Activated T-cell treated with anti-CD3 and anti-CD28 coated beads for 4 hours (primary cell): ENCODE measurements at places on chromosomes 13 and 19.

DNA sequence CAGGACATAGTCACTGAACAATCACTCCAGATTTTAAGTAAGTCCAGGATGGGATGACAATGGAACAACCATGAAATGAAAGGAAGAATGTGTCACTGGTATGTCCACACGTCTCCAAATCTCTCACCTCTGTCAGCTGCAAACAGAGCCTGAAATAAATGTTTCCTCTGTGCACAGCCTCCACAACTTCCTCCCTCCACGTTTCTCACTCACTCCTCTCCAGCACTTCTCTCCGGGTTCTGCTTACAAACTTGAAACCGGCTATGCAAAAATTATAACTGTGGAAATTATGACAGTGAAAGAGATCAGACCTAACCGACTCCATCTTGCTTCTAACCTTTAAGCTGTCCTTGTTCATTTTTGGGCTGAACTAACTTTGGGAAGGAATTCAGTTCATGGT lies 35.0 kb upstream of the ALOX5AP start:
- DNase-seq = no peak

DNA sequence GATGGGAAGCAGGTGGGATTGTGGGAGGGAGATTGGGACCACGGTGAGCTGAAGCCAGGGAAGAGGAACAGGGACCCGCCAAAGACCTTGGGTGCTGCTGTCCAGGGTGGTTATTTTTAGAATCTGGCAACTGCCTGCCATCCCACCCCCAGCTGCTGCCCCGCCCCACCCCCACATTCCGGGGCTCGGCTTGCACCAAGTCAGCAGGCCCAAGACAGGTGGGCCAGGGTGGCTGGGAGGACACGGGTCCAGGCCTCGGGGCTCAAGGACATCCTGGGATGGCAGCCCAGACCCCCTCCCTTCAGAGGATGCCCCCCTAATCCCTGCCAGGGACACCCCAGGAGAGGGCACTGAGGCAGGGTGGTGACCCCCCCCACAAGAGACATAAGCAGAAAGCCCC lies 827 bp downstream of the CKM start:
- no peak for DNase-seq

DNA sequence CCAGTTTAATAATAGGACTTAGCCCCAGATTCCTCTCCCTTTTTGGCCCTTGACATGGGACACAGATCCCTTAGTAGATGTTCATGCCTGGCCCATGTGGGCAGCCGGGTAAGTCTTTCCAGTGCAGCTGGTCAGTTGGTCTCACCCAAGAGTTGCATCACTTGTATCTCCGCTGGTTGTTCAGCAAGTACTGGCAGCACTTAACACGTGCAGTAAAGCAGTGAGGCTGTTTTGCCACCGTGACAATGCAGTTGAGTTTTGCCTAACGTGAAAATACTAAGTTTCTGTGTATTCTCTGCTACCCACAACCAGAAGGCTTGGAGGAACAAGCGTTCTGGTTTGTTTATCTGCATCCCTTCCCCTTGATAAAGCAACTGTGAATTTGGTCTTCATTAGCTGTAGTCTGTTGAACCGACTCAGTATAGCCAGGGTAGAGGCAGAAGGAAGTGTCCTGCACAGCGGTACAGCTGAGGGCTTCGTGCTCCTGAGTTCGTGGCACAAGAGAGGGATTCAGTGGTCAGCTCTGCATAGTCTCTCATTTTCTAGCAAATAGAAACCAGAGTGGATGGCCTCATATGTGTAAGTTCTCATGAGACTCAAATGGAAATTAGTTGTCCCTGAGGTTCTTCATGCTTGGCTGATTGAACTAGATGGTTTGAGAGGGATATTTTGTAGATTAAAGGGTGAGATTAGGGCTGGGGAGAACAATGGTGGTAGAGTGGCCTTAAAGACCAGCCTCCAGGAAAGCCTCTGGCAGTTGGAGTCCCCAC lies 50.3 kb downstream of the ARHGEF7 start:
- no peak for DNase-seq

DNA sequence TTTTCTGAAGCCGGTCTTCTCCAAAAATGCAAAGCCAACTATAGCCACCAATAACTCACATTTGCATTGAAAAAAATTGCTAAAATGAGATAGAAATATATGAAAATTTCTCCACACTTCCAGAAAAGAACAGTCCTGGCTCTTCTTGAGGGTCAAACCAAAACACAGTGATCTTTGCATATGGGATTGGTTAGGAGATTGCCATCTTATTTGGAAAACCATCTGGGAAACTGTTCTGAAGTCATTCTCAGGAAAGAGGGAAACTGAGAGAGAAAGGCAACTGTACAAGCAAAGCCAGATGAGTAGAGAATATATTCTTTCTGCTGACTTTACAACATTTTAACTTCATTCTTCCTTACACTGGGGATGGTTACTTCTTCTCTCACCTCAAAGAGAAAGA lies 54.6 kb downstream of the HSPH1 start:
- DNase-seq = no peak
